HTR-8/SVneo (cell line): ENCODE measurements at places on chromosomes 7 and 10.
A peak's percentile ranks its signal among the peaks of the same experiment; 100 is the strongest.

- no peak for DNase-seq
Measured at GRCh38 chr10:11882646-11883375, 59.7 kb downstream of the PROSER2 start.

DNA sequence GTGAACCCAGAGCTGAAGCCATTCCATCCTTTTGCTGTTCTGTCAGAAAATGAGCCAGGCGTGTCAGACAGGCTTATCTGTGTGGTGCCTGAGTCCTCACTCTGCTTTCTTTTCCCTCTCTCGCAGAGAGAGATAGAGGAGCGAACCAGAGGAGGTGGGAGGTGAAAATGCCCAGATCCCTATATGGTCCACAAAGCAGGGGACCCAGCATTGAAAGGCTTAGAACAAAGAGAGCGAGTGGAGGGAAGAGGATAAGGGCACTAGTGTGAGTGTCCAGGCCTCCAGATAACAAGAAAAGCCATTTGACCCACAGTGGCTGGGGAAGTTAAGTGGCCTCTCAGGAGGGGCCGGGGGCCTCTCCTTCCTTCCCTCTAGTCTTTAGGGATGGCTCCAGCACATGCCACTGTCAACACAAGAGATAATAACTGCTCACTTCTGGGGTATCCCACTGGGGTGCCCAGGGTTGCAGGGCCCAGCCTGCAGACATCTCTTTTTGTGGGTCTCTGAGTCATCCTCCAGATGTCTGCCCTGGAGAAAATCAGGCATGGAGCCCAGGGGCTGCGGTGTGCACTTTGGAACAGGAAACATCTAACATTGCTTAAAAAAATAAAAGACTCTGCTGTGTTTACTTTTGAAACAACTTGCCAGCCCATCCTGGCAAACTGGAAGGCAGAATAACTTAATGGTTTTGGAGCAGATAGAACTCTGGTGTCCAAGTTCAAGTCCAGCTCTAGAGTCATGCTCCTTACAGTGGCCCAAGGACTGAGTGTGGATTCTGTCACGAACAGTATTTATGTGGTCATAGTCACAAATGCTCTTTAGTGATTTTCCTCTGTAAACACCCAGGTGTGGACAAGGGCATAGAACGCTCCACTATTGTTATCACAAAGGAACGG, 189.5 kb downstream of the CXCL12 start:
- DNase-seq, result peak; percentile 81

DNA sequence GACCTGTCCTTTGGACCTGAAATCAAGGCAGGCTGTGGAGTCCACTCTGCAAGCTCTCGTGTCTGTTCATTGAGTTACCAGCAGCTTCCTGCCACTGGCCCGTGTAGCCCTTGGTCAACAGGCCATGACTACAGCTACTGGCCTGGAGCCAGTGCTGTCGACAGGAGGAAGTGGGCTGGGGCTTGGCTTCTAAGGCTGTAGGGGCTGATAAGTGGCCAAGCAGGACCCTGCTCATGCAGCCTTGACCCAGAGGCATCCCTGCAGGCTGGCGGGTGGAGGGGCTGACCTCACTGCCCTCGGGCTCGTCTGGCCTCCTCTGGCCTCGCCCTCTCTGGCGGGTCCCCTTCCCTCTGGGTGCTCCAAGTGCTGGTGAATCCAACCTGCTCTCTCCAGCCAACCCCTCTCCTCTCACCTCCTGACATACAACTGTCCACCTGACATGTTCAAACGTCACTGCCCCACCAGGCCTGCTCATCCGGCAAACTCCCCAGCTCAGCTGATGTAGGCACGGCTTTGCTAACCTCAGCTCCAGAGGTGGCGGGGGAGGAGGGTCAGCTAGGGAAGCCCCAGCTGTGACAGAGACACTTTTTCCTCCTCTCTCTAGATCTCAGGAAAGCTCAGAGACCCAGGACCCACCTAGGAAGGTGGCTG, 188.6 kb upstream of the LYZL2 start:
- DNase-seq, result peak; percentile 29

DNA sequence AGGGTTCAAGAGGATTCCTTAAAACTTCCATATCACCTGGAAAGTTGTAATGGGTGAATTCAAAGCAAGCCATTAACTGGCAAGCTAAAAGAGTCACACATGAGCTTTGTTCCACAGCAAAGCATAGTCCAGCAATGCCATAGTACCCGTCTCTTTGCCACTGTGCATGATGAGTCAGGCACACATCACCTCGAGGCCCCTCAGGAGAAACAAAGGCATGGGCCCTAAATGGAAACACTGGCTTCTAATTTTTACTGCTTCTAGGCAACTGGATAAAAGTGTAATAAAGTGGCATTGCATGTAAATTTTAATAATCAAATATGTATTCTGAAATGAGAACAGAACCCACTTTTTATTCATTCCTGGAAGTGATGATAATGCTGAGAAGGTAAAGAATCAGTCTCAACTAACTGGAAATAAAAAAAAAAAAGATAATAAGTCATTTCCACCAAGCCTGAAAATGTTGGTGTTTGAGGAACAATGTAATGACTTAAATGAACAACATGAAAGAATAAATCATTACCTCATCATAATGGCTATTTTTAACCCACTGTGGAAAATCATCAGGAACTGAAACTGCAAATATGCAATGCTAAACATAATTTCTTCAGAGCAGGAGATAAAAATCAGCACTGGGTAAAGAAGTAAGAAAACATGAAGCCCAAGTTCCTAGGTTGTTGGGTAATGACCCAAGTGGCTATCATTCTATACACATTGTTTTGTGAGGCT, 104.9 kb downstream of the CDK6 start:
- DNase-seq, result no peak

DNA sequence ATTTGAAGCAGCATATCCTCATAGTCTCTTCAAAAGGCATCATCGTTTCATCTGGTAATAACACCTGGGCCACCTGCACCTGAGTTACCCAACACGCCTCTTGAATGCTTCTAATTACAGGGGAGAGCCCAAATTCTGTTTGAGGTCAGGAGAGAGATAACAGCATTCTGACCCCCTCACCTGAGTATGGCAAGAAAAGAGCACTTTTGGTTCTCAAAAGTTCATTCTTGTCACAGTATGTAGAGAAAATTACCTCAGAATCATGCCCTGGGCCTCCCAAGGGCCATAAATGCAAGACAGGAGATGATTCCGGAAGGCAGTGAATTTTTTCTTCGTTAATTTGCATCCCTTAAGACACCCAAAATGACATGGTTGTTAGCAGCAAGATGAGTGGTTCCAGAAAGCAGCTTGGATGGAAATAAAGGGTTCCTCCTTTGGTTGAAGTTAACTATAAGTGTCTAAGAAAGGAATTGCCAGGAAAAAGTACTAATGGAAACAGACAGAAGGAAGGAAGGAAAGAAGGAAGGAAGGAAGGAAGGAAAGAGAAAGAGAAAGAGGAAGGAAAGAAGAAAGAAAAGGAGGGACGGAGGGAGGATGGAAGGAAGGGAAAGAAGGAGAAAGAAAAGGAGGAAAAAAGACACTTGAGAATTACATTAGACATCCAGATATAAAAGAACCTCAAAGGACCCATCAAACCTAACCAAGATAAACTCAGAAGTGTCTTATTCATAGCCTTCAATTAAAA, 228.4 kb upstream of the RHOBTB1 start:
- DNase-seq, result no peak

- no peak for DNase-seq
Measured at GRCh38 chr7:16422103-16422435, 731 bp upstream of the CRPPA start.

- no peak for DNase-seq
Measured at GRCh38 chr10:78309536-78310237, 276.0 kb downstream of the RPS24 start.
